ENCODE measurements at places on chromosomes 4 and X. TPM values are rescaled to one million over a fixed set of nuclear protein-coding genes. Genes with fewer than 3 reads are reported as not detected.

The MOB1B gene
- 19.6 TPM for total RNA-seq

The GRIA2 gene
- 5.3 TPM for total RNA-seq

The ARAP2 gene
- 1.6 TPM for total RNA-seq

The MAGEA9B gene
- total RNA-seq = not detected

The GSTCD gene
- total RNA-seq = 12.3 TPM

The CT45A3 gene
- not detected for total RNA-seq

The FAM47A gene
- total RNA-seq = not detected

The ASB11 gene
- total RNA-seq = 9.4 TPM

The GPR173 gene
- 4.4 TPM for total RNA-seq

The SLC34A2 gene
- 0.04 TPM for total RNA-seq

The SASH3 gene
- total RNA-seq = 2.4 TPM

The RTL5 gene
- 3.6 TPM for total RNA-seq

The MAGEC1 gene
- not detected for total RNA-seq

The AMOT gene
- 17.6 TPM for total RNA-seq

The KLKB1 gene
- total RNA-seq = 0.09 TPM

The IDH3G gene
- total RNA-seq = 30.6 TPM

The PABPC1L2A gene
- total RNA-seq = not detected

The ARHGAP36 gene
- total RNA-seq = 288 TPM

The SSX2 gene
- total RNA-seq = not detected

The TCEAL5 gene
- total RNA-seq = 2.9 TPM

The SHROOM2 gene
- total RNA-seq = 0.84 TPM

The OCIAD2 gene
- 8.7 TPM for total RNA-seq

The TIGD4 gene
- total RNA-seq = 4.4 TPM

The FAM9C gene
- not detected for total RNA-seq

The STARD8 gene
- 13.1 TPM for total RNA-seq

The GABRG1 gene
- 0.04 TPM for total RNA-seq

The F8A2 gene
- not detected for total RNA-seq

The RHOXF2B gene
- not detected for total RNA-seq

The EVC2 gene
- total RNA-seq = 6.3 TPM

The SMIM31 gene
- not detected for total RNA-seq

The LNX1 gene
- 2.4 TPM for total RNA-seq
